ENCODE measurements at places on chromosomes 5 and 9.

DNA sequence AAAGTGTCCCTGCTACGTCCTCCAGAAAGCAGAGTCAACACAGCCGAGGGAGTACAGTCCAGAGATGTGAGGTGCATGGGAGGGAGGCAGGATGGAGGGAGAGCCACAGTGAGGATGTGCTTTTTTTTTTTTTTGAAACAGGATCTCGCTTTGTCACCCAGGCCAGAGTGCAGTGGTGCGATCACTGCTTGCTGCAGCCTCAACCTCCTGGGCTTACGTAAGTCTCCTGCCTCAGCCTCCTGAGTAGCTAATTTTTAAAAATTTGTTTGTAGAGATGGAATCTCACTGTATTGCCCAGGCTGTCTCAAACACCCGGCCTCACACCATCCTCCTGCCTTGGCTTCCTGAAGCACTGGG, 33.2 kb upstream of the ALDH1B1 start:
- DNase-seq, result no peak

GRCh38 chr5:137611011-137611580, 112.0 kb upstream of the SPOCK1 start:
- DNase-seq, result no peak

GRCh38 chr9:133119103-133119845, 1.8 kb downstream of the RALGDS start:
- DNase-seq, result no peak

DNA sequence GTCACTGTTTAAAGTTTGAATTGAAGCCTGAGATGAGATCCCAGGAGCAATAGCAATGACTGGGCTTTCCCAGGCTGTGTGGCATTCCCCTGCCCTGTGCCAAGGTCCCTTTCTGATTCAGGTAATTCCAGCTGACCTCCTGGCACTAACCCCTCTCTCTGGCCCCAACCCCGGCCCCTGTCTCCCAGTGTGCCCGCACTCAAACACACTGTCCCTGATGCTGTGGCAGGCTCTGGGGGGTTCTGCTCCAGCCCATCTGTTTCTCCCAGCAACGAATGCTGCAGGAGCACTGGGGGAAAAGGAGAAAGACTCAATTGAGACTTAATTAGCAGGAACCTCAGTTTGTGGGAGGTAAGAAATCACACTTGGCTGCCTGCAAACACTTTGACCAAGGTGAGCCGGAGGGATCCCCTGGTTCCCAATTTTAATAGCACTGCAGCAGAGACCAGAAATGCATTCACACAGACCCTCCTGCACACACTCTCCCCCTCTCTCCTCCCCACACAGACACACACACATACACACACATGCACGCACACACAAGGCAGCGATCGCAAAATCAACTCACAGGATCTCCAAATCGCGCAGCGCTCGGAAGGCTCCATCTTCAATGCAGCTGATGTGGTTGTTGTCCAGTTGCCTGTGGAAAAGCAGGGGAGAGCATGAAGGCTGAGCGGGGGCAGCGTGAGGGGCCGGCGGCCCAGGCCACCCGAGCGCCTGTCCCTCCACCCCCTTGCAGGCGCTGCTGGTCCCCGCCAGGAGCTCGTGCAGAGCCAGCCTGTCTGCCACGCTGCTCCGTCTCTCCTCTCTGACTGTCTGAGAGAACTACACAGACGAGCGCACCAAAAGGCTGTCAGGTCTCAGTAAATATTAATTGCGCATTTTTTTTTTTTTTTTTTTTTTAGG, 265.1 kb upstream of the PANK3 start:
- DNase-seq, result no peak

- no peak for DNase-seq
Measured at GRCh38 chr9:120663380-120663779, 50.9 kb downstream of the MEGF9 start.

- DNase-seq, result peak; percentile 36
Measured at GRCh38 chr5:38651806-38652205, 95.4 kb upstream of the LIFR start.

- no peak for DNase-seq
Measured at GRCh38 chr5:66021585-66021984, 95.2 kb downstream of the ERBIN start.

Data from astrocyte of the hippocampus (primary cell).